ENCODE measurements at places on chromosomes 1 and 21. TPM values are rescaled to one million over a fixed set of nuclear protein-coding genes. Genes with fewer than 3 reads are reported as not detected.

The ZSWIM5 gene
- 0.24 TPM for total RNA-seq

The CAMK1G gene
- not detected for total RNA-seq

- peak overlapping the region; percentile 29 for H3K4me3 ChIP-seq
- peaks cover 20% of the 10 kb centered on the region for H3K27me3 ChIP-seq
- H3K4me1 ChIP-seq: peaks cover 29% of the 10 kb centered on the region
- DNase-seq: peak; percentile 72
- peak overlapping the region; percentile 26 for H3K27ac ChIP-seq
These were observed 4.8 kb downstream of the OVGP1 start for GRCh38 chr1:111422546-111423391.

GRCh38 chr21:36419996-36420395 is 34.8 kb downstream of the CHAF1B start:
- H3K27ac ChIP-seq: no peak overlapping the region
- H3K36me3 ChIP-seq: peaks cover 16% of the 10 kb centered on the region

GRCh38 chr1:175481126-175482070 is 262.0 kb downstream of the TNR start:
- H3K27ac ChIP-seq: no peak overlapping the region
- no peaks in the 10 kb centered on the region for H3K36me3 ChIP-seq
- H3K27me3 ChIP-seq: peaks cover 74% of the 10 kb centered on the region
- DNase-seq: peak; percentile 17
- no peak overlapping the region for H3K4me3 ChIP-seq

DNA sequence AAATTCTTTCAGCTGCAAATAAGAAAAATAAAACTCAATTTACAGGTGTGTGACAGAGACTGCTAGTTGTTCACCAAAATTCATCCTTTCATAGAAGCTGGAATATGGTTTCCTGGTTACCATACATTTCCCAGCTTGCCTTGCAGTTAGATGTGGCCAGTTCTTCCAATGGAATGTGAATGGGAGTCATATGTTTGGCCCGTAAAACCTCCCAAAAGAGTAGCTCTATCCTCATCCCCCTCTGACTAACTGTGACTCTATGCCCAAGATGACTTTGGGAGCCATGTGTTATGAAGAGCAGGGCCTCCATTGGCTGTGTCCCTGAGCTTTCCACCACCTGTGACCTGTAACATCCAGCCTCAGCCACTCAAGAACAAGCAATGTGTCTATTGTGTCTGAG is 90.6 kb upstream of the NGF start:
- no peaks in the 10 kb centered on the region for H3K27me3 ChIP-seq
- no peak overlapping the region for H3K27ac ChIP-seq
- H3K4me1 ChIP-seq: peaks cover 43% of the 10 kb centered on the region

DNA sequence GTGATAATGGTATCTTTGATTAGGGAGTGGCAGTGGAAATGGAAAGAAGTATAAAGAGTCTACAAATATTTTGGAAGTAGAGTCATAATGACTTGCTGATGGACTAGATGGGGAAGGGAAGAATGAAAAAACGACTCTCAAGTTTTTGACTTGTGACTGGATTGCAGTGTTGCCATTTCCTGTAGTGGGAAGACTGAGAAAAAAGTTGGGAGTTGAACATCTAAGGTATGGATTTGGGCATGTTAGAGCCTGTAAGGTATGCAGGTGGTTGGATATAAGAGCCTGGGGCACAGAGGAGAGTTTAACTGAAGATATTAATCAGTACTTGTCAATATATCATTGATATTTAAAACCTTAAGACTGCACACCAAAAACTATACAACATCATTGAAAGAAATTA is 19.4 kb downstream of the DNM3 start:
- peaks cover 40% of the 10 kb centered on the region for H3K27me3 ChIP-seq
- H3K36me3 ChIP-seq: no peaks in the 10 kb centered on the region
- H3K27ac ChIP-seq: no peak overlapping the region
- DNase-seq: no peak
- no peak overlapping the region for H3K4me3 ChIP-seq

The SPRR2G gene
- total RNA-seq: not detected

The HAX1 gene
- total RNA-seq: 112 TPM

The USP21 gene
- 35.8 TPM for total RNA-seq

GRCh38 chr1:110011527-110012041 is 22.8 kb upstream of the STRIP1 start:
- peaks cover 9% of the 10 kb centered on the region for H3K4me1 ChIP-seq
- no peak overlapping the region for H3K4me3 ChIP-seq
- H3K27me3 ChIP-seq: no peaks in the 10 kb centered on the region
- DNase-seq: peak; percentile 34
- no peak overlapping the region for H3K27ac ChIP-seq

The FLVCR1 gene
- total RNA-seq: 26.0 TPM

The MARK1 gene
- total RNA-seq: 1.8 TPM

DNA sequence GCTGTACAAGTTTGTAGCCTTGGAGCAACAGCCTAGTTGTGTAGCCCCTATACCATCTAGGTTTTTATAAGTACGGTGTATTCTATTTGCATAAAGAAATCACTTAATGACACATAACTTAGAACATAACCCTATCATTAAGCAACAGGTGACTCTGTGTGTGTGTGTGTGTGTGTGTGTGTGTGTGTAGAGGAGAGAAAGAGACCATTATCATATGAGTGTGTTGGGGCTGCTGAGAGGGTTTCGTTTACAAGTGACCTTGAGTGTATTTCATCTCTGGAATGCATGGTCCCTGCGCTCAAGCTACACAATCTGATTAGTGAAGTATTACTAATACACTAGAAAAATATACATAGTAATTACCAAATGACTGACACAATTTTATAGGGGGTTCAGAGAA is 115.1 kb downstream of the RABGAP1L start:
- H3K4me3 ChIP-seq: no peak overlapping the region
- H3K27ac ChIP-seq: no peak overlapping the region
- no peaks in the 10 kb centered on the region for H3K36me3 ChIP-seq

All from Calu3 (cell line).